ENCODE measurements at places on chromosomes 4 and X.

GRCh38 chrX:139204898-139205667 is 325.5 kb upstream of the F9 start:
- DNase-seq = no peak

DNA sequence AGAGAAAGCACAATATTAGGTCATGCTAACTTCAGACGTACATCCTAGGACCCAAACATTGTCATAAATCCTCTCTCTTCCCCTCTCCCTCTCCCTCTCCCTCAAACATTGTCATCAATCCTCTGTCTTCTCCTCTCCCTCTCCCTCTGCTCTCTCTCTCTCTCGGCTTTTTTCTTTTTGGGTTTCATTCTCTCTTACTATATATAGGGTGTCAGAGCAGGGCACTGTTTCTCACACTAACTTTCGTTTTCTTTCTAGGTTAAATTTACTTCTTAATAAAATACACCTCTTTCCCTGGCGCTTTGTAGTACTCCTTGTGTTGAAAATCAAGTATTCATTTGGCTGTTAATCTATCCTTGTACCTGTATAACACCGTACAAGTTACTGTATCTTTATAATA is 37.0 kb upstream of the HERC5 start:
- no peak for DNase-seq

DNA sequence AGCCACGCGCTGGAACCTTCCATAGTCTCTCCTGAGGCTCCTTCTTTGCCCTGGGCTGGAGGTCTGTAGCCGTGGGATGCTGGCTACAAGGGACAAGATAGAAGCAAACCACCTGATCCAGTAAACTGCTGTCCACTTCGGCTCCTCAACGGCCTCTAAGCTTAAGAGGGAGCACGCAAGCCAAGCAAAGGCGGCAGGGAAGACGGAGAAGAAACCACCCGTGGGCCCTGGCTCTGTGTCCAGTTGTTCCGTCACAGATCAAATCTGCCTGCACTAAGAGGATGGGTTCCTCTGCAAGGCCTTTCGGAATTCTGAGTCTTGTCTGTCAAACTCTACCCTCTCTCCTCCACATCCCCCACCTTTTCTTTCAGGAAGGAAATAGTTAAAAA is 401 bp upstream of the EDNRA start:
- DNase-seq = no peak

GRCh38 chrX:16120431-16120830 is 2.9 kb upstream of the GRPR start:
- DNase-seq = no peak

- DNase-seq = no peak
Observed at GRCh38 chr4:108219998-108220397, 51.3 kb upstream of the LEF1 start.

DNA sequence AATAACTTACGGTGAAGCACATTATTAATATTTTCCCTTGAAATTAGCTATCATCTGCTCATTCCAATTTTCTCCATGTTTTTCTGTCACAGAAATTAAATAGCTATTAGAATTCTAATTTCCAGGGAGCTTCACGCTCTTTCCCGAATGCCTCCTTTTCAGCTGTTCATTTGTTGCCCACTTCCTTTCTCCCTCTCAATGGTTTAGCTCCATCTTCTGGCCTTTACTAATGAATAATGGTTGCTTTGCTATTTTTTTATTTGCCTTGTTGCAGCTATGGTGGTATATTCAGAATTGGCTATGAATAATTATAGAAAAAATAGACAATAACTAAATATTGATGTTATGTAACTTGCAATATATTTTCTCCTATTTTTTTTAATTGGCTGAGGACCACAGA is 70.5 kb downstream of the GRIA2 start:
- no peak for DNase-seq
